ENCODE measurements at places on chromosomes 16 and 17. TPM values are rescaled to one million over a fixed set of nuclear protein-coding genes. Genes with fewer than 3 reads are reported as not detected.

Gene C16orf74
- polyA plus RNA-seq = 3.4 TPM

Gene ZPBP2
- polyA plus RNA-seq = not detected

Gene HS3ST6
- 0.24 TPM for polyA plus RNA-seq

Gene KLHL11
- 10.5 TPM for polyA plus RNA-seq

Gene SPN
- 2.6 TPM for polyA plus RNA-seq

Gene LPO
- polyA plus RNA-seq = 0.06 TPM

Gene ACSM2A
- polyA plus RNA-seq = 73.7 TPM
